NCI-H1436 treated with DMSO at 0.1 percent for 48 hours (cell line): ENCODE measurements at places on chromosomes 1 and 21.
A peak's percentile ranks its signal among the peaks of the same experiment; 100 is the strongest.

DNA sequence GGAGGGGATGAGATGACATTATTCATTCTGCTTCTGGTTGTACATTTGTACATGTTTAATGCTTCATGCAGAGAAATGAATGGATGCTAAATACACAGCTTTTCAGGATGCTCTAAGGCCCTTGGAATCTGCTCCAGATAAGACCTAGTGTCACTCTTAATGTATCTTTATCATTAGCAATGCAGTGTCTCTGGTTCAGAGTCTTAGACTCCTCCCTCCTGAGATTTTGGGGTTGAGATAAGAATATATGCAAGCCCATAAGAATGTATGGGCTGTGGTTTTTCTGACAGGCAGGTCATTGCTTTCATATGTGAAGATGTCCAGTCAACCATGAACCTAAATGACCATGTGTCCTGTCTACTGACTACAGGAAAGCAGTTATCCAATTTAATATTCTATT, 415.5 kb downstream of the RPS6KC1 start:
- no peak for DNase-seq

GRCh38 chr1:225468270-225469020, 40.6 kb upstream of the LBR start:
- DNase-seq: no peak

- no peak for DNase-seq
These were observed 688 bp downstream of the PRXL2B start for GRCh38 chr1:2587071-2587859.

DNA sequence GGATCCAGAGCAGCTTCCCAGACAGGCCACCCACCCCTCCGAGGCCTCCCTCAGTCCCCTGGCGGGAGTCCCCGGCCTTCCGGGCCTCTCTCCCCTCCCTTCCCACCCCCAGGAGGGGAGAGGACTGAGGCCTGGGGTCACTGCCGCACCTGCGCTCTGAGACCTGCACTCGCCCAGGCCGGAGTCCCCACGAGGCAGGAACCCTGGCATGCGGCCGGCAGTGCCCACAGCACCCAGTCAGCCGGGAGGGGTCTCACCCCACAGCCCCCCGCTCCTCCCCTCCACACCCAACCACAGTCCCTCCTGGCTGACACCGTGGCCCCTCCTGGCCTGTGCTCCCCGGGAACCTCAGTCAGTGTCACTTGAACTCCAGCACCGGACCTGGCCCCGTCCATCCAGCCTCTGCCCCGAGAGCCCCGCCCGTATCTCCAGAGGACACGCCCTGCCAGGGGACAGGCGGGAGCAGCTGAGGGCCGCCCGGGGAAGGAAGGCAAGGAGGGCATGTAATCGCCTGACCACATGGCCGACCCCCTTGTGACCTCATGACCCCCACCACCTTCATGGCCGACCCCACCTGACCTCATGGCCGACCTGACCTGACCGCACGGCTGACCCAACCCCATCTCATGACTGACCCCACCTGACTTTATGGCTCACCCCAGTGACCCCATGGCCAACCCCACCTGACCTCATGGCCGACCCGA, 28.7 kb upstream of the TTLL10 start:
- no peak for DNase-seq

DNA sequence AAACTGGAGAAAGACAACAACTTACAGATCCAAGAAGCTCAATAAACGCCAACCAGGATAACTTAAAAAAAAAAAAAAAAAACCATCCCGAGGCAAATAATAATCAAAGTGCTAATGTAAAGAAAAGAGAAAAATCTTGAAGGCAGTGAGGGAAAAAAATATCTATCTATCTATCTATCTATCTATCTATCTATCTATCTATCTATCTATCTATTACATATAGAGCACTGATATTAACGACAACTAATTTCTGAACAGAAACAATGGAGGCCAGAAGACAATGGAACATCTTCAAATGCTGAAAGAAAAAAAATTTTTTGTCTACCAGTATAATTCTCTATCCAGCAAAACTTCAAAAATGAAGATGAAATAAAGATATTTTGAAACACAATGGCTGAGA, 18.0 kb downstream of the PACC1 start:
- no peak for DNase-seq

DNA sequence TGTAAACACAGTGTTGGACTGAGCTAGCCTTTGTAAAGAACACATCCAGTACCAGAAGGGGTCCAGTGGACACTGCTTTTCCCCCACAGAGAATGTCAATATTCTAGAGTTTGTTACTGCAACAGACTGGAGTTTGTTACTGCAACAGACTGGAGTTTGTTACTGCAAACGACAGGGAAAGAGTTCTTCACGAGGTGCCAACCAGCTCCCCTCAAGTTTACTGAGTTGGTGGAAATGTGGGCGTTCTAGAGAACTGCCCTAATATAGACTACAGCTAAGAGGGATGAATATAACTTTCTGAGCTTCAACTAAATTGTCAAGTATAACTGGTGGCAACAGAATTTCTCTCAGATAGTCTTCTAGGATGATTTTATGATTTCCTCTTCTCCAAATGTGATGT, 73.8 kb upstream of the NEK2 start:
- DNase-seq: no peak

GRCh38 chr1:28309702-28310101, 19.1 kb upstream of the MED18 start:
- no peak for DNase-seq

GRCh38 chr1:200238311-200238710, 171.5 kb downstream of the ZNF281 start:
- DNase-seq: no peak

DNA sequence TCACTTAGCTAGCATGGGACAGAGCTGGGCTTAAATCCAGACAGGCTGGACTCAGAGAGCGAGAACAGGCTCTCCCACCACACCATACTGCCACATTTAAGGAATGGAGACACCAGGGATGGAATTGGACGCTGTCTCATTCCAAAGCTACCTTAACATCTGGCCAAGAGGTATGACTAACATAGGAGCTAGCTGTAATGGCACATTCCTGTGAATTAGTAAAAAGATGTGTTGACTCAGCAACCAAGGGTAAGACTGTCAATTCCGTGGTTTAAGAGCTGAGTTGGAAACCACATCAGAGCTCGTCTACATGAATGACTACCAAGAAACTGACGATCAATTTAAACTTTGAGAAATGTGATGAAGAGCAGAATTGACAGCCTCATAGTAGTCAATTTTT, 8.3 kb upstream of the TNFRSF9 start:
- no peak for DNase-seq

GRCh38 chr1:109191377-109191776, 22.3 kb upstream of the SARS1 start:
- DNase-seq: no peak

GRCh38 chr1:235831148-235831547, 35.6 kb downstream of the LYST start:
- no peak for DNase-seq

- DNase-seq: no peak
These were observed 179.6 kb upstream of the ESRRG start for GRCh38 chr1:216902669-216903381.

- no peak for DNase-seq
These were observed 47.6 kb downstream of the SEC16B start for GRCh38 chr1:177922209-177922608.

DNA sequence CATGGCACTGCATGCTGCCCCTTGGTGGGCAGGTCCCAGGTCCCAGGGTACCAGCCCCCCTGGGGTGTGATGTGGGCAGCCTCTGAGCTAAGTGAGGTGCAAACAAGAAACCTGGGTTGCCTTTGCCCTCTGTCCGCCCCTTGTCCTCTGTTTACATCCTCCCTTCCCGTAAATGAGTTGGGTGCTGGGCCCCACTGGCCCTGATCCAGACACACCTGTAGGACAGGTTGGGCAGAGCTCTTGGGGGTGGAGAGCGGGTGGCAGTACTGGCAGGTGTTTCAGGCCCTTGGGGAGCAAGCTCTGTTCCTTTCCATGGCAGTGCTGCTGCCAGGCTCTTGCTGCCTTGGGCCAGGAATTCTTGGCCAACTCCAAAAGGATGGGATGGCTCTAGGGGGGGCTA, 35.8 kb downstream of the ELF3 start:
- peak; percentile 60 for DNase-seq

DNA sequence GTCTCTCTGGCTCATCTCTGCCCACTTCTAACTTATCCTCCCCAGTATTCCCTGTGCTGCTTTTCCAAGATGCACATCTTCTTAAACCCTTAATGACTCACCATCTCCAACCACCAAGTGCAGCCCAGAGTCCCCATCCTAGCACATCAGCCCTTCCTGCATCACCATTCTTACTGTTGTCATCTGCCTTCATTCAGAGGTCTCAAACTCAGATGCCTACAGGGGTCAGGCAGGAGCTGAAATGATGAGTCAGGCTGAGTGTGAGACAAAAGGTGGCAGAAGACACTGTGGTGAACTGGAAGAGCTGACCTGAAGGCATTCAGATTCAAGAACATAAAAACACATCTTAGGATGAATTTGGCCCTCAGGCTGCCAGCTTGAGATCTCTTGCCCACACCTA, 34.6 kb downstream of the OLFML2B start:
- DNase-seq: no peak
